ENCODE measurements at places on chromosomes 12 and 14.

DNA sequence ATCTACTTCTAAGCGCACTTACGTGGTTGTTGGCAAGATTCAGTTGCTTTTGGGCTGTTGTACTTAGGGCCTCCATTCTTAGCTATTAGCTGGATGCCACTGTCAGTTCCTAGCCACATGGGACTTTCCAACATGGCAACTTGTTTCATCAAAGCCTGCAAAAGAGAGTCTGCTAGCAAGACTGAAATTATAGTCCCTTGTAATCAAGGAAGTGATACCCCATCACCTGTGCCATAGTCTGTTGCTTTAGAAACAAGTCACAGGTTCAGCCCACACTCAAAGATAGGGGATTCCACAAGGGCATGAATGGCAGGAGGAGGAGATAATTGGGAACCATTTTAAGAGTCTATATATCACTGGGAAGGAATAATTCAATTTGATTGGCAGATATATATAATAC is 27.1 kb upstream of the SLC17A8 start:
- no peak for DNase-seq

DNA sequence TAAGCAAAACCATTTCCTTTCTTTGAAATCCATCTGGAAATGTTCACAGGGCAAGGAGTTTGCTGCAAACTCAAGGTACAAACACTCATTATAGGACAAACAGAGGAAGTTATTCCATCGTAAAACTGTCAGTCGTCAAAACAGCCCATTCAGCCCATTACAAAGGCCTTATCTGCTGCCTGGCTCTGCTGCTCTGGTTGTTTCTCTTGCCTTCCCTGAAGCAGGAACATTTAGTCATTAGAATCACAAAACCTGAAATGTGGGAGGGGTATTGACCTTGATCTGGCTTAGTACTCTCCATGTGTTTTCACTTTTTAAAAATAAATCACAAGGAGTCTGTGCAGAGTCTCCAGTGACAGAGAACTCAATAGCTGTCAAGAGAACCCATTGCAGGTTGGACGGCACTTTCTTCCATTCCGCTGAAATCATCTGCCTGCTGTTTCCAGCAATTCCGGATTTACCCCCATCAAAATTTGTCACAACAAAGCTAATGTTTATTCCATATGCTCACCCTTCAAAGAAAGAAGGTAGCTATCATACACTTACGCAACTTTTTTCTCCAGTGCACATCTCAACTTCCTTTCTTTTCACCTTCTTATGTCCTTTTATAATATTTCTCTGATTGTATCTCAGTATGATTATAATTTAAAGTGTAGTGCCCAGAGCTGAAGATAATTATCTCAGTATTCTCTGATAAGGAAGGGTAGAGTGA is 24.6 kb upstream of the ITPR2 start:
- DNase-seq, result no peak

GRCh38 chr14:103140316-103141109 is 17.3 kb downstream of the TNFAIP2 start:
- no peak for DNase-seq

GRCh38 chr12:131142891-131143657 is 189.4 kb downstream of the ADGRD1 start:
- no peak for DNase-seq

DNA sequence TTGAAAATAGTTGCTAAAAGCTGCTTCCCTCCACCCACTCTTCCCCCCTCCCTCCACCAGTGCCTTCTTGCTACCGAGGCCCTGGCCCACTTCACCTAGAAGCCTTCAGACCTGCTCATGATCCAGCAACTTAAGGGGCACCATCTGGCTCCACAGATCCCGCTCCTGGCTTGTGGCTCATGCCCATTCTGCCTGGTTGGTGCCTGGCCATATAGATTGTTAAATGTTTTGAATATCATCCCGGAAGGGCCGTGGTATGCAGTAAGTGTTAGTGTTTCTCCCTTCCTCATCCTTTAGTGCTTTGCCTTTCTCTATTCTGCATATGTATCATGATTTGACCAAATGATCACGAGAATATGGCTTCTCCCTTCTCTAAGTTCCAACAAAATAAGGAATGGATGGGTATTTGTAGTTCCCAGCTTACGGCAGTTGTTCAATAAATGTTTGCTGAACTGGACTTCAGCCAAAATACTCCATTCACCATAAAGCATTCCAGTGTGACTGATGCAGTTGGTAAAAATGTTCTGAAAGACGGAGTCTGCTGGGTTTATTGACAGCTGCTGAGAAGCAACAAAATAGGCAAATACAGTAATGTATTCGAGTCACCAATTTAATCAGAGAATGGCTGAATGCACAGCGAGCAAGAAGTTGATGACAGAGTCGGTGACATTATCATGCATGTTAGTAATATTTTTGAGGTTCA is 30.7 kb downstream of the GRIP1 start:
- DNase-seq, result no peak

GRCh38 chr12:120537856-120538220 is 3.7 kb downstream of the RNF10 start:
- DNase-seq, result no peak
